A549 (cell line): ENCODE measurements at places on chromosomes 7 and 10. TPM values are rescaled to one million over a fixed set of nuclear protein-coding genes. Genes with fewer than 3 reads are reported as not detected.

The DUS4L gene
- 10.0 to 10.4 TPM (median 10.1 TPM) in 3 replicates for polyA plus RNA-seq

The LAMTOR4 gene
- polyA plus RNA-seq = 168 to 180 TPM (median 177 TPM) in 3 replicates

The ZNF425 gene
- 1.6 to 2.2 TPM (median 1.6 TPM) in 3 replicates for polyA plus RNA-seq

The BMPER gene
- 5.8 to 8.9 TPM (median 7.1 TPM) in 3 replicates for polyA plus RNA-seq

The SFTPA1 gene
- not detected in 3 replicates for polyA plus RNA-seq

The TEX36 gene
- not detected in 3 replicates for polyA plus RNA-seq

The HDAC9 gene
- 0.05 to 0.10 TPM (median 0.08 TPM) in 3 replicates for polyA plus RNA-seq
